ENCODE measurements at places on chromosomes 7 and 10.

DNA sequence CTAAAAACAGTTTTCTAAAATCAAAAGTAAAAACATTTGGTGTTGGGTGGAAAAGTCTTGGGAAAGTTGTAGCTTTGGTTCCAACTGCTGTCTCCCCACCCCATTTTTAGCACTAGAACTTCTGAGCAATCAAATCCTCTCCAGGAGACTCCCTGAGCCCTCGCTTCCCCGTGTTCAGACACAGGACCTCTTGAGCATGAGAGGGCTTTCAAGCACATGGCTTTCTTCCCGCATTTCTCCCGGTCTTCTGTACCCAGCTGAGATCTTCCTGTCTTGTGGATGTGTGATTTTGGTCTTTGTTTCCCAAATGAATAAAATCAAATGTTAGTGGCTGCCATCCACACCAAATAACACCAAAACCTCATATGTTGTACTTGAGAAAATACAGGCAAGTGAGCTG lies 5.0 kb downstream of the CXCL12 start:
- no peak for DNase-seq

GRCh38 chr10:96996275-96996965 lies 164.3 kb downstream of the LCOR start:
- no peak for DNase-seq

- DNase-seq, result no peak
These were observed 43.2 kb upstream of the EPC1 start for GRCh38 chr10:32390193-32390592.

DNA sequence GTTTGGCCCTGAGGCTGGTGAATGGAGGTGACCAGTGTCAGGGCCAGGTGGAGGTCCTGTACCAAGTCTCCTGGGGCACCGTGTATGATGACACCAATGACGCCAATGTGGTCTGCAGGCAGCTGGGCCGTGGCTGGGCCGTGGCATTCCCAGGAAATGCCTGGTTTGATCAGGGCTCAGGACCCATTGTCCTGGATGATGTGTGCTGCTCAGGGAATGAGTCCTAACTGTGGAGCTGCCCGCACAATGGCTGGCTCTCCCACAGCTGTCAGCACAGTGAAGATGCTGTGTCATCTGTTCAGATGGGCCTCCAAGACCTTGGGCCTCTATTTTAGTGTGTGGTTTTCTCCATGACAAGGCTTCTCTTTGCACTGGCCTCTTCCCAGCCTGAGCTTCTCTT lies 64.0 kb downstream of the DMBT1 start:
- no peak for DNase-seq

- no peak for DNase-seq
These were observed 120.0 kb downstream of the ADAM12 start for GRCh38 chr10:126268013-126268920.

DNA sequence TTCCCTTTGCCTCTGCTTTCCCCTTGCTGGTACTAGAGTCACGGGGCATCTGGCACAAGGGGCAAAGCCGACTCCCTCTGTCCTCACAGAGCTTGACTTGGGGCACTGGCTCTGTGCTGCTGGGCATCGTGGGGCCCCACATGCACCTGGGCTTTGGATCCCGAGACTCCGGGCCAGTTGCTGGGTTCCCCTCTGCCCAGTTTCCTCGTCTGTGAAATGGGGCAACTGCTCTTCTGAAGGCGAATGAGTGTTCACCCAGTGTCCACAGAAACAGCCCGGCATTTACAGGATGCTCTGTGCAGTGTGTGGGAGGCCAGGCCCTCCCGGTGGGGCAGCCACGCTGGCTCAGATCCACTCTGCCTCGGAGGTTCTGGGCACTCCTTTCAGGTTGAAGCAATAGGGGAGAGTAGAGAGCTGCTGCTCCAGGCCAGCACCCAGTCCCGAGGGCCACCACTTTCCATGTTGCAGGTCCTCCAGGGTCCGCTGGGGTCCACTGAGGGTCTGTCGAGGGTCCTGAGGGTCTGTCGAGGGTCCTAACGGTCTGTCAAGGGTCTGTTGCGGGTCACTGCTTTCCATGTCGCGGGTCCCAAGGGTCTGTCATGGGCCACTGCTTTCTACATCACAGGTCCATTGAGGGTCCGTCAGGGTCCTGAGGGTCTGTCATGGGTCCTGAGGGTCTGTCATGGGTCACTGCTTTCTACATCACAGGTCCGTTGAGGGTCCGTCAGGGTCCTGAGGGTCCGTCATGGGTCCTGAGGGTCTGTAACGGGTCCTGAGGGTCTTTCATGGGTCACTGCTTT lies 103.6 kb downstream of the VIPR2 start:
- DNase-seq, result no peak

DNA sequence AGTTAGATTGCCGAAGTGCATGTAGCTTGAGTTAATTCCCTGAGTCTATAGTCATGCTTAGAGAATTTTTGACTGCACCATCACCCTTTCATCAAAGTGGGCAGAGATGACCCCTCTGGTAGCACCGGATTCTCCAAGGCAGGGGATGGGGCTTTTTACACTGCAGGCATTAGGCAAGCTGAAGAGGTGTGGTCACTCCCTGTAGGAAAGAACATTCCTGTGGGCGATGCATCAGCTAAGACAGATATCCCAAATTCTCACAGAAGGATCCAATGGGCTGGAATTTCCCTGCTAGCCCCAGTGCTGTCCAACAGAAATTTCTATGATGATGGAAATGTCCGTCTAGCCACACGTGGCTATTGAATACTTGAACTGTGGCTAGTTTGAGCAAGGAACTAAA lies 118.2 kb downstream of the ADAM12 start:
- DNase-seq, result peak; percentile 24

All from foreskin keratinocyte (primary cell).